ENCODE measurements at places on chromosomes 4 and X.
A peak's percentile ranks its signal among the peaks of the same experiment; 100 is the strongest.

GRCh38 chr4:41204400-41204978 lies 9.9 kb downstream of the APBB2 start:
- DNase-seq = no peak

GRCh38 chr4:94491322-94491721 lies 39.6 kb downstream of the PDLIM5 start:
- no peak for DNase-seq

DNA sequence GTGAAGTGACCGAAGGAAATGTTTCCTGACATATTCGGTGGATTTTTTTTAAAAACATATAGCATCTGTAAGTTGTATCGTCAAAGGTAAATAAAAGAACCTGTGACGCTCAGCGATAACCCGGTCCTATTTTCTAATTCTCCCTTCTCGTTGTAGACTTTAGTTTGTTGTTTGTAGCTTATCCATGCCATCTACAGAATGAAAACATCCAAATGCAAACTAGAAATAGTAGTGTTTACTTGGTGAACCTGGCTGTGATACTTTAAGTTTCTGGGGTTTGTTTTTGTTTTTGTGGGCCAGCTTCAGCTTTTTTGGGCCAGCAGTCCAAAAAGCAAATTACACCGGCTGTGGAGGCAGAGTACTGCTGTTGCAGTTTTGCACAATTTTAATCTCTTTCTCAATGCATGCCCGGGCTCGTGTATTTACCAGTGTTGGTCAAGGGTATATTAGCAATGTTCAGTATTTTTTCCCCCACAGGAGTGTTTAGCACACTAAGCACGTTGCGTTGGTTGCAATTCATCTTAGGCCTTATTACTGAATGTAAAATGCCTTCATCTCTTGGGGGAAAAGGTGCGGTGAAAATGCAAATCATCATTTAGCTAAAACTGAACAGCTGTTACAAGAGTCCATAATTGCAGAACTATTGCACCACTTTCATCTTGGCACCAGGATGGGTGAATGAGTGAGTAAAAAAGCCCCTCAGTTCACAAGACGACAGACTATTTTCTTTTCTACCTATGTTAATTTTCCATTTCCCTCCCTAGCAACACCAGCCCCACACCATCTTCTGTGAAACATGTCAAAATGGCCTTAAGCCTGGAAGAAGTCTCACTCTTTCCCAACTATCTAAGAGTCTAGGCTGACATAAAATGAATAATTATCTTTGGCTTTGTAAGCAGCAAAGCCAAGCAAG lies 1.7 kb upstream of the CNOT6L start:
- no peak for DNase-seq

DNA sequence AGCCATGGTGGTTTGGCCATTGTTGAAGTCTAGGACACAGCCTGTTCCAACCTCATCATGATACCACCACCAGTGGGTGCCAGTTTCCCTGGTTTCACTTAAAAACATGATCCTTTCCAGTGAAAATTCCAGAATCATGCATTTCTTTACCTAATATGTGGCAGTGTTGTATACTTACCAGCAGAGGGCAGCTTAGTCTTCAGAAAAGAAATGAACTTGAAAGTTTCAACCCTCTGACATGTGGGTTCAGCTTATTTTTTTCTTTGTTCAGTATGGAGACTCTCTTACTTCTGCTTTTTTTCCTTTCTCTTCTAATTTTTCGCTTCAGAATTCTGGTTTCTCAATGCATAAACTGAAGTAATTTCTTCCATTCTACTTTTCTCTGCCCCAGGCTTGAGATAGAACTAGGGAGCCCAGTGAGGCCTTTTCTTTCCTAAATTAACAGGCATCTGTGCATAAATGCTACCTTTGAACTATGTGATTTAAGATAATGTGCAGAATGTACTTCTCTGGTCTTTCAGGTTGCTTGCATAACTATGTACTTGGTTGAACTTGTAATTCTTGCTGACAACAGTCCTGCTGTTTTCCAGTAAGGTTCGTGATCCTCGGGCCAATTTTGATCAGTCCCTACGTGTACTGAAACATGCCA lies 10.7 kb downstream of the LIAS start:
- DNase-seq = peak; percentile 6

- no peak for DNase-seq
Measured at GRCh38 chr4:141275834-141276233, 55.1 kb downstream of the ZNF330 start.

DNA sequence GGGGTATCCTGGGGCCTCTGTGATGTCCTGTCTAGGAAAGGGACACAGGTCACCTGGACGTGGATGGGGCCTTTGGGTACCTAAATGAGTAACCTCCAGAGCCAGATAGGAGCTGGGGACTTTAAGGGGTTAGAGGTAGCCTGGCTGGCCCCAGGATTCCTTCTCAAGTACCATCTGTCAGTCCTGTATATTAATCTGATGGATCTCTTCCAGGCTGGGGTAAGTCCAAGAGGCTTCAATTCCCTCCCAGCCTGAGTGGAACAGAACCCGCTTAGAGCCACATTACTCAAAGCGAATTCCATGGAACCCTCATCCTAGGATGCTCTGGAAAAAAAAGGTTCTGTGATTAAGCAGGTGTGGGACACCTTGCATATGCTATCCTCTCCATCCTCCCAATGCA lies 24.8 kb upstream of the MAP3K15 start:
- DNase-seq = no peak
